CD4-positive, alpha-beta T cell treated with Interleukin-6 at 100 ng/mL for 8 hours (primary cell): ENCODE measurements at places on chromosomes 3 and 15.

- DNase-seq = no peak
These were observed 214.4 kb downstream of the ABHD5 start for GRCh38 chr3:43905157-43905556.

GRCh38 chr15:97168704-97169475 lies 791.6 kb upstream of the ARRDC4 start:
- no peak for DNase-seq

DNA sequence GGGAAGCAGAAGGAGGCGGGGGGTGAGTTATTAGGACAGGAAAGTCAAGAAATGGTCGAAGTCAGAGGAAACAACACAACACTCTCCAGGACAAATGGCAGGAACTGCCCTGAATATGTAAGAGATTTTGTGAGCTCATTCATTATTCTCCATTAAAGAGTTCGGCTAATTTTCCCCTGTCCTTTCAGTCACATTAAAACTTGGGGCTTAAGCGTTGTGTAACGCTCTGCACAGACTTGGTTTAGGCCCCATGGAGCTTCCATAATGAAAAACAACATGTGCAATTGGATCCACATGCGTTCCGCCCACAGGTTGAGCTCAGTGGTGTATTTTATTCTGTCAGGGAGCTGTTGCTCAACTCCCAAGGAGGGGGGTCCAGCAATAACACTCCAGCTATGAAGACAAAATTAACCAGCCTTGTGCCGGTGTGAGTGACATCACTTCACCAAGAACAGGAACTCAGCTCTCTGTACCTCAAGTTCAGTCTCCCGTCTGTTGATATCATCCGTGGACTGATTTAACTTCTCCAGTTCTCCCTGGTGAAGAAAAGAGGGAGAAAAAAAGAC lies 2.3 kb downstream of the SH3BP5 start:
- no peak for DNase-seq

- DNase-seq = no peak
These were observed 10.8 kb upstream of the LRRC2 start for GRCh38 chr3:46576879-46577278.

- DNase-seq = no peak
These were observed 368.7 kb upstream of the PROK2 start for GRCh38 chr3:72153477-72154314.
